ENCODE measurements at places on chromosomes 7 and 10.

GRCh38 chr7:112042631-112043030 is 163.6 kb downstream of the DOCK4 start:
- no peak for DNase-seq

DNA sequence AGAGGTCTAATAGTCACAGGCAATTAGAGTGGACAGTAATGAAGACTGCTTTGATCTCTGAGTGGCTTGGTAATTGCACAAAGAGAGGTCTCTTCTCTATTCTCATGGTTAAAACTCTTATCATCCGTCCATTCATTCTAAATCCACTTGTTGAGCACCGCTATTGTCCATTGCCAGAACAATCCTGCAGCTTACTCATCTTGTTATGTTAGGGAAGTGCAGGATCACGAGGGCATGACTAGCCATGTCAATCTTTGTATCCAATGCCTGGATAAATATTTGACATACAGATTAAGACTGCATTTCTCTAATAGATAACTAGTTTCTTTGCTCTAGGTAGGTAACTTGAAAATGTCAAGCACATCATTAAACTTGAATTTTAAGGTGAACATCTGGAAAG is 14.9 kb downstream of the SFTPD start:
- DNase-seq = peak; percentile 66

DNA sequence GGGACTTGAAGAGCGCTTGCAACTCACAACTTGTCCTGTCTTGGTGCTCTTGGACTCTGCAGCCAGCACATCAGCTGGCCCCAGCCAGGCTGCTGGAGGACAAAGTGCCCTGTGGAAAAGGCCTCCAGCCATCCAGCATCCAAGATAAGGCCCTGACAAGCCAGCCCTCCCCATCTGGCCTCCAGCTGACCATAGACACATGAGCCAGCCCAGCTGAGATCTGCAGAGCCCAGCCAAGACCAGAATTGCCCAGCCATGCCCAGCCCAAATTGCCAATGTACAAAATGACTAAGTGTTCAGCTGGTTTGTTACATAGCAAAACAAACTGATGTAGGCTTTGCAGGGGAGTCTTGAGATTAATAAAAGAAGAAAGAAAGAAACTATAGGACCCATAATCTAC is 36.0 kb upstream of the FRMD4A start:
- no peak for DNase-seq

DNA sequence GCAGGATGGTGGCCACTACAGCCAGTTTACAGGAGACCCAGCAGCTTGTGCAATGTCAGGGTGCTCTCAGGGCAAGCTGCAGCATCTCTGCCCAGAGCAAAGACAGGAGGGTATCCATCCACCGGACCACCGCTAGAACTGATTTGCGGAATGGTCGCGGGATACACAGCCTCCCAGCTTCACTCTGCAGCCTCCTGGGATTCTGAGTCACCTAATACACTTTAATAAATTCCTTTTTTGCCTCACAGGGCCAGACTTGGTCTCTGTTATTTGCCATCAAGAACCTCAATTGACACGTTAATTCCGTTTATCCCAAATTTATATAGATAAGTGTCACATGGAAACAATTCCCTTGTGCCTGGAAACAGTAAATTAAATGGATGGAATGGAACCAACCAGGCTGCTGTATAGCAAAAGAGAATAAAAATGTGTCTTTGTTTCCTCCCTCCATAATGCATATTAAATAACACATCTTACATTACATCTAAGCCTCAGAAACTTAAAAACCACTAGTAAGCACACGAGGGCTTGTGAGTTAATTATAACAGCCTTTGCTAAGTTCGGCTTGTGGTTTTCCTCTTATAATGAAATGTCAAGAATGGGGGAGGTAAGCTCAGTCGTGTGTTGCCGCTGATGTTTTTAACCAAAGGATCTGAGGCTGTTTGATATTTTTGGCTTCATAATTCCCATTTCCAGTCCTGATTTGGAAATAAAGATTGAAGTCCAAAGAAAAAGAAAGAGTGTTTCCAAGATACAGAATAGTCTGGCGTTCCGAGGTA is 52.1 kb downstream of the ADRB1 start:
- no peak for DNase-seq

DNA sequence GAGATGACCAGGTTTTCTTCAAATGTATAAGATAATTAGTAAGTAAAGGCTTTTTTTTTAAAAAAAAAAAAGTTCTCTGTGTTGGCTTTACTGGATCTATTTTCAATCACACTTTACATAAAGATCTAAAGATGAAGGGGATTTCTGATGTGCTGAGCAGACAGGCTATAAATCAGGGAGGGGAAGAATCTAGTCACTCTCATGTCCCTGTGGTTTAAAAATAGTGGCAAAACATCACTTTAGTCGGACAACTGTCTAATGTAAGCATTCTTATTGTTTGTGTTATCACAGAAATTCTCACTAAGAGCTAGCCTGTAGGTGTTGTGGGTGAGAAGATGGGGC is 132.7 kb downstream of the ICA1 start:
- no peak for DNase-seq

GRCh38 chr7:139422126-139422525 is 61.3 kb downstream of the KLRG2 start:
- DNase-seq = no peak

GRCh38 chr7:43671521-43671920 is 57.8 kb downstream of the COA1 start:
- DNase-seq = no peak

GRCh38 chr10:79943871-79944270 is 5.0 kb downstream of the SFTPD start:
- DNase-seq = no peak

GRCh38 chr7:26052706-26053105 is 99.3 kb upstream of the NFE2L3 start:
- no peak for DNase-seq

DNA sequence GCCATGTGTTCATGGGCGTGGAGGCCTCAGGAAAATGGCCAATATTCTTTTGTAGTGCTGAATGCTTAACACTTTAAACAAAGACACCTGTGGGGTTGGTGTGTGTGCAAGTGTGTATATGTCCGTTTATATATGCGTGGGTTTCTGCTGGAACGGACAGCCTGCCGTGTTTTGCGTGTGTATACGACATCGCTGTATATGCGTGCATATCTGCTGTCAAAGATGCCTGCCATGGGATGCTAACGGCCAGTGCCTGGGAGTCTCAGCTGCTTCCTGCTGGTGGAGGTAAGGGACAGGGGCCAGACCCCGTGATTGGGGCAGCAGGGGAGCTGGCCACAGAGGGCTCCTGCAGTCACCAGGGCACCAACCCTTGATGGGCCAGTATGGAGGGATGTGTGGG is 216.3 kb upstream of the SHH start:
- no peak for DNase-seq

GRCh38 chr10:101858723-101859500 is 15.3 kb upstream of the KCNIP2 start:
- no peak for DNase-seq

DNA sequence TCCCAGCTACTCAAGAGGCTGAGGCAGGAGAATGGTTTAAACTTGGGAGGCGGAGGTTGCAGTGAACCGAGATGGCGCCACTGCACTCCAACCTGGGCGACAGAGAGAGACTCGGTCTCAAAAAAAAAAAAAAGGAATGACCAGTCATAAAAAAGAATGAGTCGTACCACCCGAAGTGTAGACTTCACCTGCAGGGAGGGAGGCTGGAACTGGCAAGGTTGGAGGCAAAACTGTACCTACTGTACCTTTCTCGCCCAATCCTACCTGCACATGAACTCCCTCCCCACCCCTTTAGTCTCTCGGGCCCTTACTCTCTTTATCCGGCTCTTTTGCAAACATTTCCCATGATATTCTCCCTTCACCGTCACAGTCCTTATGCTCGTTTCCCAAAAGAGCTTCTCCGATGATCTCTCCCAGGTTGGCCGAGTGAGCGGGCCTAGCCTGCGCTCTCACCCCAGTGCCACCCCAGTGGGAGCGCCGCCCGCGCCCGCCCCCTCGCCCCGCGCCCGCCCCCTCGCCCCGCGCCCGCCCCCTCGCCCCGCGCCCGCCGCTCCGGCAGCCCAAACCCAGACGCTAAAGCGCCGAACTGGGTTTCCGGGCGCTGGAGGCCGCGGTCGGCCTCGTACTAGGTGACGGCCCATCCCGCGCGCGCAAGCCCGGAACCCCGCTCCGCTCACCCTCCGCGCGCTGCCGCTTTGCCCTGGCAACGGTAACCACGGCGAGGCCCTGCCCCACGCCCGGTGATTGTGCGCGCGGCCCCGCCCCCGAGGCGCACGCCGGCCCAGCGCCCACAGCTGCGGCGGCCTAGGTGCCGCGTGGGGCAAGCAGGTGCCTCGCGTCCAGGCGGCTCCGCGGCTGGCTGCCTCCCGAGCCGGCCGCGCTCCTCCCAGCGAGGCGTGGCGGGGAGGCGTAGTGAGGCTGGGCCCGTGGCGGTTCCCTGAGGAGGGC is at the start of gene SMKR1:
TSS of gene SMKR1 (plus strand) at position 772 of the 948 bp plus-strand sequence. CDS start 294 bp downstream, outside the sequence.
- DNase-seq = no peak

DNA sequence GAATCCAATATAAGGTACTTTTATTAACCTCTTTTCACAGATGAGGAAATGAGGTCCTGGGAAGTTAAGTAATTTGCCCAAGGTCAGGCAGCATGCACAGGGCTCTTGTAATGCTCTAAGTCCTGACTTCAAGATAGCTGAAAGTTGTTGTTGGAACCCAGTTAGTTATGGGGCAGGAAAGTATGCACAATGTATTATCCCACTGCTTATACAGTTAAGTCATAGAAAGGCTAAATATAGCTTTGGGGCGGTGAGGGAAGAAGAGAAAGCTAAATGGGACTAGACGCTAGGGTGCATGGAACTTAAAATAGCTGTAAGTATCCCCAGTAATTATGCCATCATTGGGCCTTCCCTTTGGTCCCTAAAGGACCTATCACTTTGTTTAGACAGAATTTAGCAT is 9.2 kb downstream of the GLCCI1 start:
- no peak for DNase-seq

DNA sequence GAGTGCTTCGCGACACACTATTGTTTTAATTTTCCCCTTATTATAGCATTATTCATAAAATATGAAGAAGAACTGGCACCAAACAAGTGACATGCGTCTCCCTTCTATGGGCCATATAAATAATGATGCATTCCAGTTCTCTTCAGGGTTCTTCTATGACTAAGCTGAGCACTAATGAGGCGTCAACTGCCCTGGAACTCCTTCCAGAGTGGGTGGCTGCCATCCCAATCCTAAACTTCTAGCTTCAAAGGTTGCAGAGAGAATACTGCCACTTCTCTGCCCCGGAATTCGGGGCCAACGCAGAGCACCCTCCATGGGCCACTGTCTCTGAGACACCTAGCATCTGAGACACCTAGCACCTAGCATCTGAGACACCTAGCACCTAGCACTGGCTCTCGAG is 37.7 kb upstream of the FOXI2 start:
- no peak for DNase-seq

GRCh38 chr7:44995555-44996493 is 4.2 kb upstream of the CCM2 start:
- no peak for DNase-seq

DNA sequence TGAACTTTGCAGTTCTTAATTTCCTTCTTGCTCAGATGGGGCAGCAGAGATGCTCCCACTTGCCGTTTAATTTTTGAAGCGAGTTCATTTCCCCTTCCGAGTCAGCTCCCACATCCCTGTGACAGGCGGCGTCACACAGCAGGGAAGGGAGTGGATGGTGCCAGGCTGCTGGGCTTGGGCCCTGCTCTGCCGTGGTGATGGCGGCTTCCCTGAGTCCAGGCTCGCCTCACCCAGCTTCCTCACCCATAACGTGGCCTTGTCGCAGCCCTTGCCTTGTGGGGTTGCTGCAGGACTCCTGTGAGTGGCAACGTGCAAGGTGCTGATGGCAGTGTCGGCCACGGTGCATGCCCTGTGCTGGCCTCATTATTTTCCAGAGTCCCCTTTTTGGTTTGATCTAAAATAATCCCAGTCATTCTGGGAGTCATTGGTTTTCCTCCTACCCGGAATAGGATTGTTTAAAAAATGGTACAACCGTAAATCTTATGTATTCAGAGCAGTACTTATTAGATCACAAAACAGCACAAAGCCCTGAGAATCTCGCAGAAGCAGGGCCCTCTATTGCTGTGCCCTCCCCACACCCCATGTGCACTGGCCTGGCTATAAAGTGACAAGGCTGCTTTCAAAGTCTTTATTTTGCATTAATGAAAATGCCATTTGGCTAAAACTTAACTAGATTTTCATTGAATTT is 260.1 kb downstream of the WDR37 start:
- DNase-seq = no peak

- no peak for DNase-seq
Observed at GRCh38 chr10:83272666-83273434, 866.5 kb upstream of the GHITM start.

- DNase-seq = no peak
Observed at GRCh38 chr7:142636751-142637150, 112.5 kb upstream of the PRSS1 start.

DNA sequence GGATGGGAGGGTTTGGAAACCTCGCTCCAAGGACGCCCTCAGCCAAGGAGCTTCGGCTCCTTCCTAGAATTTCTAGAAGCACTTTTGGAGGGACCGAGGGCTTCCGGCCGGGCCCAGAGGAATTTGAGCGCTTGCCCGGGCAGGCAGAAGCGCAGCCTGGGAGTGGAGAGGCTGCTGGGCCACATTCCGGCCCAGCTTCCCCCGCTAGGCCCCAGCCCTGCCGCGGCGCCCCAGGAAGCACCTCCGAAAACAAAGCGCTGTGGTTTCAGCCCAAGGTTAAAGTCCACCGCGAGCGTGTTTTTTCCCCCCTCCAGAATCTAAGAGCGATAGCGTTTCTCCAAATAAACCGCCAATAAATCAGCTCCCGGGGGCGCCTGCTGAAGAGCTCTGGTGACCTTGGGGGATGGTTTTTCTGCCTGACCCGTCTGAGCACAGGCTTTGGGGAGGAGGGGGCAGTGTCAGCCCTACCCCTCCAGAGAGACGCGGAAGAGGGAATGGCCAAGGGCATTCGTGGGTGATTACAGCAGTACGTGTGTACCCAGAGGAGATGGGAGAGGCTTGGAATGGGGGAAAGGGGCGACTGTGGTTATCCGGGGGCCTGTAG is 5.7 kb upstream of the TNRC18 start:
- no peak for DNase-seq

DNA sequence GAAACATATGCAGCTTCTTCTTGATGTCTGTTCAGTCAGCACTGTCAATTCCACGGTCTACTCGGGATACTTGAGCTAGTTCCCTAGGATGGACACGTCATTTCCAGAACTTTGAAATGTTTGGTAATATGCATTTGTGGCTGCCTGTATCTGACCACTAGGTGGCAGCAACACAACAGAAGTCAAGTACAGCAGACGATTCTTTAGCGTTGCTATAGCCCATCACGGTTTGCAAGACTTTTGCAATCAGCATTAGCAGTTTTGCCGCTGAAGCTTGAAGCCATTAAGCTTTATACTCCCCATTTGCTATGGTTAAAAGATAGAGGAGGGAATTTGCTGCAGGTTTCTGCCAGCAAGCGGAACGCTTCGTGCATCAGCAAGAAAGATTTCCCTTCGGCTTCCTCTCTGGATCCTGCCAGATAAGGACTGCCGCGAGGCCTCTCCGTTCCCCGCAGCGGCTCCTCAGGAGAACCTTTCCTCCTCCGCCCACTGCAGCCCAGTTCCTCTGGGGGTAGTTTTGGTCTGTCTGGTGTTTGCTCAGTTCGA is 63.5 kb downstream of the ABCC2 start:
- DNase-seq = peak; percentile 81

- DNase-seq = no peak
Observed at GRCh38 chr10:123062726-123063125, 53.9 kb downstream of the ACADSB start.
